ENCODE measurements at places on chromosomes 12 and 14.

GRCh38 chr12:54549774-54550451, 512 bp downstream of the PDE1B start:
- DNase-seq: no peak

GRCh38 chr14:22606380-22606779, 8.3 kb downstream of the ABHD4 start:
- DNase-seq: no peak

DNA sequence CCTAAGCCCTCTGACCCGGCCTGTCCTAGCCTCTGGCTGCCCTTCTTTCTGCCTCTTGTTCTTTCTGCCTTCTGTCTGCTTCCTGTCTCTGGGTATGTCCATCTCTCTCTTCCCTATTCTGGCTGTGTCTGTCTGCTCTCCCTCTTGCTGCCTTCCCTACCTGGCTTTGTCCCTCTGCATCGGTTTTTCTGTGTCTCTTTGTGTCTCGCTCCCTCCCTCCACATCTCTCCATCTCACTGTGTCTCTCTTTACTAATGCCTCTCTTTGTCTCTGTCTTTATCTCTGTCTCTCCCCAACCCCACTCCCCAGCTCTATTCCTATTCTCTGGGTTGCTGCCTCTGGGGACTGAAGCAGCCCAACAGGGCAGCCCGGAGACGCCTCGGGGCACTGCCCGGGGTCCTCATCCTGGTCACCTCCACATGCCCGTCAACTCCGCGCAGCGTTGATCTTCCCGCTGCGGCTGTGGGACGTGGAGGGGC, 10.1 kb downstream of the SHMT2 start:
- no peak for DNase-seq

- DNase-seq: no peak
Measured at GRCh38 chr12:271161-271560, 8.5 kb upstream of the SLC6A13 start.

- DNase-seq: no peak
Measured at GRCh38 chr14:74437496-74438053, 11.6 kb upstream of the SYNDIG1L start.

DNA sequence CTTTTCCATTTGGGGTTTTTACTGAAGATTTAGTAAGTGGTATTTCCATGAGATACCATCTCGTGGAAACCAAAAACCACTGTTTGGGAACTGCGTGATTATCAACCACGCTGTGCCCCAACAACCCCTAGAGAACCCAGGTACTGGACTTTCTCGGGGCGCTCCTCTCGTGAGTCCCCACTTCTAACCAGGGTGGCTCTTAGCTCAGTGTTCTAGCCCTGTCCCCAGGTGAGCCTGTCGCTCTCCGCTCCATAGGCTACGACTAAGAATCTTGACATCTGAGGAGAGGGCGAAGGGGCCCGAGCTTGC, 686 bp downstream of the MCRS1 start:
- no peak for DNase-seq

GRCh38 chr14:75711796-75712211, 50.8 kb downstream of the TTLL5 start:
- DNase-seq: no peak

- DNase-seq: no peak
Measured at GRCh38 chr12:41074473-41074769, 113.7 kb upstream of the PDZRN4 start.

GRCh38 chr12:15829949-15830348, 40.8 kb upstream of the EPS8 start:
- DNase-seq: no peak

DNA sequence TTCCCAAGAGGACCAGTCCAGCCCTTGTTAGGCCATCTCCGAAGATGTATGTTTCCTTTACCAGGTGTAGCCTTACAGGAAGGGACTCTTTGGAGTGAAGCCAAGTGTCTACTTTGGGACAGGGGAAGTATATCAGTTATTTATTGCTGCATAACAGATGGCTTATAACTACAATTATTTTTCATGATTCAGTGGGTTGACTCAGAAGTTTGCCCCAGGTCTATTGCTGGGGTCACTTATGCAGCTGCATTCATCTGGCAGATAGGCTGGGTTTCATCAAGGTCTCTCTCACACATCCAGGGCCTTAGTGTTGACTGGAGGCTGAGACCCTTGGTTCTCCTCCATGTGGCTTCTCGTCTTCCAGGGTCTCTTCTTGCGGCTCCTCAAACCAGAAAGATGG, 170.1 kb downstream of the NRXN3 start:
- no peak for DNase-seq

GRCh38 chr14:82719617-82720016, 1186.0 kb upstream of the SEL1L start:
- no peak for DNase-seq

Measured in GM18507 (cell line).